Adipose tissue (tissue), 3 donors: ENCODE measurements at places on chromosomes 5 and 9. TPM values are rescaled to one million over a fixed set of nuclear protein-coding genes. Genes with fewer than 3 reads are reported as not detected.

PTPA gene
- 78.6 TPM for polyA plus RNA-seq

CA9 gene
- 45.4 TPM for polyA plus RNA-seq

MARCHF11 gene
- polyA plus RNA-seq, result not detected

IFNK gene
- not detected for polyA plus RNA-seq

CCDC183 gene
- 0.79 TPM for polyA plus RNA-seq

SAPCD2 gene
- 0.18 TPM for polyA plus RNA-seq

KDM4C gene
- polyA plus RNA-seq, result 7.2 TPM

C5orf15 gene
- 17.0 TPM for polyA plus RNA-seq
